Activated naive CD4-positive, alpha-beta T cell treated with anti-CD3 and anti-CD28 coated beads, Interleukin-2, amount 50 U/mL, for 16 hours (primary cell): ENCODE measurements at places on chromosomes 16 and 17.

DNA sequence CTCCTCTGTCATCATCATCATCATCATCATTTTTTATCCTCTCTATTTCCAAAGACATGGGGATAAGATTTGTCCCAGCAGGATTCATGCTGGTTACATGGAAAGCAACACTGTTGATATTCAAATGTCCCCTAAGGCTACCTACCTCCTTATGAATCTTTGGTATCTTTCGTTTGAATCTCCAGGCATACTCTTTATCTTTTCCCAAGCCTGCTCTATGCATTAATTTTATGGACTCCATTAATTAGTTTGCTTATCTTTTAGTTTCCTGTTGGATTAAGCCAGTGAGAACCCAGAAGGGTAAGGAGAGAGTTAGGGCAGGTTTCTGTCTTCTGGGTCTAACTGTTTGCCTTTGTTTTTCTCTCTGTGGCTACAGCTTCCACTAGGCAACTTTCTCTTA, 129.6 kb upstream of the GOT2 start:
- no peak for DNase-seq

DNA sequence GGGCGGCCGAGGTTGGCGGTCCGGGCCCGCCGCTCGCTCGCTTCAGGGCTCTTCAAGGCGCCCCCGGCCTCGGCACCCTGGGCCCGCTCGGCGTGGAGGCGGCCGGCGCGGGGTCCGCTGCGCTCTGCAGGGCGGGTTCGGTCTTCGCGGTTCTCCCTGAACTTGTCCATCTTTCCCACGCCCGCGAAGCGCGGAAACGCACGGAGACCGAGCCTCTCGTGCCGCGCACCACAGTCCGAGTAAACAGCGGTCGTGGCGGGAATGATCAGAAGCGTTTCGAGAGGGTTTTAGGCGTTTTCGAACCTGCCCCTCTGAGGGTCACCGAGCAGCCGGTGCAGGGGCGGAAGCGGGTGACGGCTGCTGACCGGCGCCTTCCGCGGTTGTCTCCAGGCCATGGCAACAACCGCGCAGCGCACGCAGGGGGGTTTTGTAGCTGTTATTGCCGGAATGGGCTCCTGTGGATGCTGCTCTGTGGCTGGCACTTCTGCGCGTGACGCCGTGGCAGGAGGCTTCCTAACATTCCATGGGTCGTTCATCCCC, 414 bp downstream of the NARF start:
- DNase-seq: no peak

GRCh38 chr16:65689726-65690125, 567.9 kb upstream of the CDH11 start:
- no peak for DNase-seq

DNA sequence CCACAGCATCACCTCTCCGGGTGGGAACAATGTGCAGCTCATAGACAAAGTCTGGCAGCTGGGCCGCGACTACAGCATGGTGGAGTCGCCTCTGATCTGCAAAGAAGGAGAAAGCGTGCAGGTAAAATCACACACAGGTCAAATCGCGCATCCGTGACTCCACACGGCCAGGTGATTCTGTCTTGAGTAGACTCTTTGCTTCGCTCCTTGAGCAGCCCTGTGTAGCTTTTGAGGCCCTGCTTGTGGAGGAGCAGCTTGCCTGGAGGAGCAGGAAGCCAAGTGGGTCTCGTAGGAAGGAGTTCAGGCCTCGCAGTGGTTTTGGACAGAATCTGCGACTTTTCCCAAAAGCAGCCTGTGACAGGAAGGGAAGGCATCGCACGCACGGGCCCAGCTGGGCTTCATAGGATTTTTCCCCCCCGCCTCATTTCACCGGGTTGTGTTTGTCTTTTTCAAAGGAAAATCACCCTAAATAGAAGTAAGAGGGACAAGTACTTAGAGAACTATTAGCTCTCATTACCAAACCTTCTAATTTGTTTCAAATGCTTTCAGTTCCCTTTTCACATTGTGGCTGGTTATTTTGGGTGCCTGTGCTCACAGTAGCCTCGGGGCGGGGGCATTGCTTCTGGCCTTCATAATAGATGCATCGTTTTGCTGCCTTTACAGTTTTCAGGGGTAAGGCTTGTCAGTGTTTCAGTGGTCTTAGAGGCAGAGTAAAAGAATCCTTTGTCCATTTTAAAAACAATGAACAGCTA, 71.5 kb downstream of the SEC14L1 start:
- DNase-seq: no peak

- no peak for DNase-seq
Observed at GRCh38 chr17:80103449-80104085, 2.2 kb downstream of the GAA start.

DNA sequence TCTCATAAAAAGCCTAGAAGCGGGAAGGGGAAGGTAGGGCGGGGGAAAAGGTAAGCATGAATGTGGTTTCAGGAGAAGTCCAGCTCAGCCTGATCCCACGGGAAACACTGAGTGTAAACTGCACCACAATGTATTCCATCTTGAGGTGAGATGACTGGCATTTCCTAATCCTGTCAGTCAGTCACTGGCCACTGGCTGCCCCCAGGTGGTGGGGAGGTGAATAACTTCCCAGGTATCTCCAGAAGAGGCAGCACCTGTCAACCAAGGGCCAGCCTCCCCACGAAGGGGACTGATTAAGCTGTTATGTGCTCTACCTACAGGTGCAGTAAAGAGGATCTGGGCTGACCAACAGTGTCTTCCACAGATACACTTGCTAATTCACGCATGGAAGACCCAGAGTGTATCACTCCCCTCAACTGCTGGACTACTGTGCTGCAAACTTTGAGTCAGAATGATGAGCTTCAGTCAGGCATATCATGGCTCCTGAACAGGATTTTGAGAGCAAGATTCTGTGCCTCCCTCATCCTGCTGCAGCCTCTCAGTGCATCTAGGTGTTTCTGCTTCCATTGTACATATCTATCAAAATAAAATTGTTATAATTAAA, 108.5 kb upstream of the CCL2 start:
- peak; percentile 26 for DNase-seq

GRCh38 chr16:14132696-14133048, 61.6 kb downstream of the MRTFB start:
- no peak for DNase-seq

DNA sequence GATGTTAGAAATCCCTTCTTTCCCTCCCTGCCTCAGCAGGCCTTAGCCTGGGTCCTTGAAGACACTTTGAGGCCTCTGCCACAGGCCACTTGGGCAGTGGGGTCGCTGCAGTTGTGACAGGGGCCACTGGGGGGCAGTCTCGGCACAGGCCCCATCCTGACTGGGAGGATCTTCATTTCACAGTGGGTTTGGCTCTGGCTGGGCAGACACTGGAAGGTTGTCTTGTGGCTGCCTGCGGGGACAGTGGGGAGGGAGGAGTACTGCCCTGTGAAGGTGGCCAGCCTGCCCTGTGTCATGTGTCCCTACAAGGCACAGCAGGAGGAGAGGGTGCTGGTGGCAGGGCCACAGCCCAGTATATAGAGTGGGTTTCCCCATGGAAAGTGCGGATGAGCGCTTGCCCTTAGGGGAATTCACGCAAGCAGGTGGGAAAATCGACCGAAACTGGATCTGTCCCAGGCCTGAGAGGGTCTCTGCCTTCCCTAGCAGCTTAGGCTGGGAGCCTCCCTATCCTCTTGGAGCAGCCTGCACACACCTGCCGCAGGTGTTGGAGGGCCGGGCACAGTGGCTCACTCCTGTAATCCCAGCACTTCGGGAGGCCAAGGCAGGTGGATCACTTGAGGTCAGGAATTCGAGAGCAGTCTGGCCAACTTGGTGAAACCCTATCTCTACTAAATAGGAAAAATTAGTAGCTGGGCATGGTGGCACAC, 28.8 kb downstream of the GINS2 start:
- peak; percentile 67 for DNase-seq

DNA sequence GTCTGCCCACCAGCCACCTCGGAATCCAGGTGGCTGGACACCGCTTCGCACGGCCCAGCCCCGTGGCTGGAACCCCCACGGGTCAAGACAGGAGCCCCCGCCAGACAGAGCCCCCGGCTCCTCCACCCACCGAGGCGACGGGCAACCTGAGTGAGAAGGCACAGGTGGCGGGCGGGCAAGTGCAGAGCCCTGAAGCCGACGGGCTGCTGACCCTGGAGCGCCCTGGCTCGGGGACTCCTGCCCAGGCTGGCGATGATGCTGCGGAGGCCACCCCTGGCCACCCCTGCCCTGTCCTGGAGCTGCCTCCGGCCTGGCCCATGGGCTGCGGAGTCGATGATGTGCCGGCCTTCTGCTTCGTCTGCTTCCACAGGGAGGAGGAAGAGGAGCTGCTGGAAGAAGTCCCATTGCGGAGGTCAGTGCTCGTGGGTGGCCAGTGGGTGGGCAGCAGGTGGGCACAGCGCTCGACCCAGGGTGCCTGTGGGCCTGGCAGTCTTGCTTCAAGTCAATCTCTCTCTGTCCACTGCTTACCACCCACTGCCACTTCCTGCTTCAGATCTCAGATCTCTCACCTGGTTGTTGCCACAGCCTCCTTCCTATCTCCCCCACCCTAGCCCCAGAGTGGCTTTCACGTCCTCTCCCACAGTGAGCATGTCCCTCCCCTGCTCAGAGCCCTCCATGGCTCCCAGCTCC, 33.1 kb upstream of the SBK1 start:
- DNase-seq: no peak

- DNase-seq: no peak
Observed at GRCh38 chr17:39173526-39174274, 7.7 kb upstream of the ARL5C start.

- DNase-seq: no peak
Observed at GRCh38 chr17:29616300-29617048, 6.2 kb downstream of the CORO6 start.
